ENCODE measurements at places on chromosomes 5 and 9. TPM values are rescaled to one million over a fixed set of nuclear protein-coding genes. Genes with fewer than 3 reads are reported as not detected.

Gene FAXDC2
- polyA plus RNA-seq = 47.1 TPM

DNA sequence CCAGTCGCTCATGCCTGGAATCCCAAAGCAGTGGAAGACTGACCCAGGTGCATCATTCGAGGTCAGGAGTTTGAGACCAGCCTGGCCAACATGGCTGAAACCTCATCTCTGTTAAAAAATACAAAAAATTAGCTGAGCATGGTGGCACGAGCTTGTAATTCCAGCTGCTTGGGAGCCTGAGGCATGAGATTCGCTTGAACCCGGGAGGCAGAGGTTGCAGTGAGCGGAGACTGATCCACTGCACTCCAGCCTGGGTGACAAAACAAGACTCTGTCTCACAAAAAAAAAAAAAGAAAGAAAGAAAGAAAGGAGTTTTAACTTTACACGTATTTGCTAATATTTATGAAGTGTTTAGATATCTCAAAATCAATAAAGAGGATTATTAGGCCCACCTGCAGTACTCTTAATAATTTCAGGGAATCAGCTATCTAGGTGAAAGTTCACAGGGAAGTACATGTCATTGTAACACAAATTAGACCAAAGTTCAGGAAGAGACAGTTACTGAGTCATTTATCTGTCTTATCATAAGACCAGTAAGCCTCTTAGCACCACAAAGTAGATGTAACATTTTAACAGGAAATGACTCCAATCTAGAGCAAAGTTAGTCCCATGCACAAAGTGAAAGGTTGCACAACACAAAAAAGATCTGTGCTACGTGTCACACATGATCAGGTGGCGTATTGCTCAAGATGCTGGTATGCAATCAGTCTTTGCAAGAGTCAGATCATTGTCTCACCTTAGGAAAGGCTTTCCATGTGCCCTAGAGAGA is 34.1 kb upstream of the PLIN2 start:
- no peak for DNase-seq

- DNase-seq = no peak
These were observed 125.5 kb downstream of the GABRB2 start for GRCh38 chr5:161421067-161421466.

DNA sequence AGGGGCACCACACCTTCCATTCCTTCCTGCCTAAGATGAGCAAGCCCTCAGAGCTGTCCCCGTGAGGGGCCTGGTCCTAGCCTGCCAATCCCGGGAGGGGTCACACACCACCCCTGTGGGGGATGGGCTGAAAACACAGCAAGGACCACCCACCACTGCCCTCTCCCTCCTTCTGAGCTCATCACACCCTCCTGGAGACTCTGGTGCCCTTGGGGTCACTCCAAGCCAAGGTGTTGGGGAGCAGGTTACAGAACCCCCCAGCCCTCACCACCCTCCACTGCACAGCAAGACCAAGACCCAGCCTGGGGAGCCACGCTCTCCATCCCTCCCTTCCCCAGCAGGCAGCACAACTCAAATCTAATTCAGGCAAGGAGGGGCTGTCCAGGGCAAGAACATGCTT is 60.5 kb upstream of the PPP1R26 start:
- no peak for DNase-seq

- DNase-seq = no peak
These were observed 82.4 kb upstream of the TNFAIP8 start for GRCh38 chr5:119273391-119273839.

- no peak for DNase-seq
These were observed 513.1 kb downstream of the PDE4D start for GRCh38 chr5:59380350-59380951.

DNA sequence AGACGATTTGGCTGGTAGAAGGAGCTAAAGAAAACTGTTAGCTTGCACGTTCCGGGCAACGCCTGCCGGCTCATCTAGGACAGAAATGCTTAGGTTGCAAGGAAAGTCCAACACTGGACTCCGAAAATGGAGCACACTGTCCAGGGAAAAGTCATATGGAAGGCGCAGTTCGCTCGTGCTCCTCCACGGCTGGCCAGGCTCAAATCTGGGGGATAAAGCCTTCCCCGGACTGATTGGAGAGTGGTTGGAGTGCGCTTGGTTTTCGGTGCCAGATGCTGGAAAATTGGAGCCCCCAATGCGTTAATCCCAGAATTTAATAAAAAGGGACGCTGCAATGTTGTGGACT is 955 bp downstream of the CDH6 start:
- DNase-seq = no peak

DNA sequence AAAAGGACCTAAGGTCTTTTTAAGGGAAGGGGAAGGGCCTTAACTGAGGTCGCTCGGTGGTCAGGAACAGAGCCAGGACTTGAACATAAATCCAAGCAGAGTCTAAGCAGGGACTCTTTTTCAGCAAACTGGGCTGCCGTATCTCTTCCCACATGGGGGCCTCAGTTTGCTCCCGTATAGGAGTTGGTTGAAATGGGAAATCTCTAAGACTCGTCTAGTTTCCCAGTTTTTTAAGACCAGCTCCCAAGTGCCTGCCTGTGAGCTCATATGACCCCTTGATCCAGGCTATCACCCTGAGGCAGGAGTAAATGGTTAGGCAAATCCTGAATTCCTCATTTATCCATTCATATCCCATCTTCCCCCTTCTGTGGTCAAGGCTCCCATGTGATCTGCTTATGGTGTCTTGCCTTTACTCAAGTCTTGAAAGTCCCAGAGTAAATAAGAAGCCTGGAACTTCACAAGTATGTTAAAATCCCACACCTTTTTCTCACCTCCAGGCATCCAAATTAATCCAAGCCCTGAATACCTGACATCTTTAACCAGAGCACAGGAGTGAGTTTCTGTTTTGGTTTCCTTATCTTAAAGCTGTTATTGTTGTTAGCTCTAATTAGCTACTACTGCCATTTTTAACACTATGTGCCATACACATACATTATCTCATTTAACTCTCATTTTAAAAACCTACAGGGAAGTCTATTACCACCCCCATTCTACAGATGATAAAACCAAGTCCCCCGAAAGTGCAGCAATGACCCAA is 3.0 kb downstream of the ARSI start:
- no peak for DNase-seq

All from left renal cortex interstitium (tissue), 4 donors.